ENCODE measurements at places on chromosomes 2 and 18.

- no peak for DNase-seq
Observed at GRCh38 chr2:123438251-123438650, 586.8 kb upstream of the CNTNAP5 start.

DNA sequence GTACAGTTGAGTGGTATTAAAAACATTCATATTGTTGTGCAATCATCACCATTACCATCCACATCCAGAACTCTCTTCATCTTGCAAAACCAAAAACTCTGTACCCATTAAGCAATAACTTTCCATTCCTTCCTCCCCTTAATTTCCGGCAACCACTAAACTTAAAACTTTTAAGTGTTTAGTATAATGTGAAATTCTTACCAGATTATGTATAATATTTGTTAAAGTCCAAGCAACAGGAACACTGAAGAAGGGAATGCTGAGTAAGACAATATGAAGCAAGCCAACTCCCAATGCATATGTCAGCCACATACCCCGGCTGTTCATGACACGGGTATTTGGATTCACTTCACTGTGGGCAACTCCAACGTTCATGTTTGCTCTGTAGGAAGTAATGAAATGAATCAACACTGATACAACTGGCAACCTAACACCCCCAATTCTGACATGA lies 1.9 kb downstream of the ORMDL1 start:
- no peak for DNase-seq

DNA sequence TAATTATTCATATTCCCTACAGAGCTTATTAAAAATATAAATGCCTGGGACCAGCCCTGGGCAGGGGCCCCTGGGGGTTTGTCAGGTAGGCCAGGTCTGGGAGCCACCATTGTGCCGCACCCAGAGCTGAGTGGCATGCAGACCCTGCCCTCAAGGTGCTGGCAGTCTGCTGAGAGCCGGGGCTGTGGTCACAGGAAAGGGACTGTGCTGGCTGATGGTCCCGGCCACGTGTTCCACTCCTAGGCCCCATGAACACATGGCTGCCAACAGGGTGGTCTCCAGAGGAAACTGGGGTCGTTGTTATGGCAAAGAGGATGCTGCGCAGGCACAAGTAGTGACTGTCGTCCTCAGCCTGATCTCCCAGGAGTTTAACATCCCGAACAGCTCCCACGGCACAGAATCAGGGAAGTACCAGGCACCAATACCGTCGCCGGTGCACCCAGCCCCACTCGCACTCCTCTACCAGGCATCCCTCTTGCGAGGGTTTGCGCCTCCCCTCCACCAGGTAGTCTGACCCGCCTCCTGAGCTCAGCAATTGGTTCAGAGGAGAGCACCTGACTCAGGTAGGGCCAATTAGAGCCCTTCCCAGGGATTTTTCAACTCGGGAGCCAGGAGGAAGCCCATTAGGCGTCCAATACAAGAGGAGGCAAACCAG lies 39.2 kb upstream of the BIN1 start:
- DNase-seq, result no peak

DNA sequence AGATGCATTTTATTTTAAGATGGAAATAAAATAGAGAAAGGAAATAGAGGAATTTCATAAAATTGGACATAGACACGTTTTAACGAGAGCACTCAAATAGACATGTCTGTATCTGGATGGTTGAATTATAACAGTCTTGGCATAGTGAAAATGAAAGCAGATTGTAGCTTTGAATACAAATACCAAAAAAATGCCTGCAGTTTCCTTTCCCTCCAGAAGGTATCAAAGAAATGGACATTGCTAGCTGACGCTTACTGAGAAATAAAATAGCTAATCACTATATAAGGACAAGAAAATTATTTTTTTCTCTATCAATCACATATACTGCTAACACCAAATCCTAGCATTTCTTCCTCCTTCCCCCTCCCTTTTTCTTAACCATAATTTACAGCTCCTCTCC lies 11.4 kb upstream of the MAPRE2 start:
- no peak for DNase-seq

GRCh38 chr2:72971036-72971435 lies 53.7 kb downstream of the EMX1 start:
- DNase-seq, result no peak

GRCh38 chr2:71976685-71977084 lies 171.0 kb downstream of the CYP26B1 start:
- DNase-seq, result no peak

DNA sequence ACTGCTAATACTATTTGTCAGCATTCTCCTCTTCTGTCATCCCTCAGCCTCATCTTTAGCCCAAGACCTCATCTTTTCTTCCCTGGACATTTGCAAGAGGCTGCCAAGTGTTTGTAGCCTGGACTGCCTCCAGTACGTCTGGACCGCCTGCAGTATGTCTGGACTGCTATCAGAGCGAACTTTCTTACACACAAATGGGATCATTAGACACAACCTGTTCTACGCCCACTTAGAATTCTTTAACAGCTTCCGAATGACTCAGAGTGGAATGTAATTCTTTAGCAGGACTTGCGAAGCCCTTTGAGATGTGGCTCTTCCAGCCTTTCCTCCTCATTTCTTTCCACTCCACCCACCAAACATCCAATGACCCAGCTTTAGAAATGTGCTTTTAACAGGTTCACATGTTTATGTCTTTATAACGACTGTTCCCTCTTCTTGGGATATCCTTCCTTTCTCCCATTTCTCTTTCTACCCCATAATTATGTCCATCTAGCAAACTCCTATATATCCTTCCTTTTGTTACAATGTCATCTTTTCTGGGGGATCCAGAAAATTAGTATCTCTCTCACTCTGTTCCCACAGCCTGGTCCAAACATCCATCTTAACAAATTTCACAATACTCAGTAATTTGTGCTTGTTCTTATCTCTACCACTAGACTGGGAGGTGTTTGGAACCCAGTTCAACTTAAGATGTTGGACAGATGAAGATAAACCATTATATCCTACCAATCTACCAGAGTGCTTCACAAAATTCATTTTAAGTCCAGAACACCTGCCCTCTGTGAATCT lies 171.3 kb upstream of the PGAP1 start:
- no peak for DNase-seq

GRCh38 chr18:13452871-13453680 lies 234.5 kb downstream of the LDLRAD4 start:
- no peak for DNase-seq

DNA sequence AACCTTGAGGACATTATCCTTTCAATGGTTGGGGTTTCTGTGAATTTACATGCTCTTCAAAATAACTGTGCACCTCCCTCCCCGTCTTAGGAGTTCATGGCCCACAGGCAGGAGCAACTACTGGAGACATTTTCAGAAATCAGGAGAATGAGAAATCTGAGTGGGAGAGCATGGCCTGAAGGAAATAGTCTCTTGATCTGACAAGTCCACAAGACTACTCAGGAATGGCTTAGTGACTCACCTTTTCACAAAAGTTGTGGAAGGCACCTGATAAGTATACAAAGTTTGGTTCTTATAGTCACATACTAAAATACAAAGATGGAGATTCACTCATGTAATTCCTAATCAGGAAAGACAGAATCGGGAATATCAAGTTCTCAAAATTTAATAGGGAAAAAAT lies 83.6 kb upstream of the NCKAP5 start:
- no peak for DNase-seq

- no peak for DNase-seq
Observed at GRCh38 chr18:58669731-58670378, 1.4 kb upstream of the MALT1 start.

- DNase-seq, result no peak
Observed at GRCh38 chr18:8752329-8752728, 47.0 kb downstream of the MTCL1 start.

DNA sequence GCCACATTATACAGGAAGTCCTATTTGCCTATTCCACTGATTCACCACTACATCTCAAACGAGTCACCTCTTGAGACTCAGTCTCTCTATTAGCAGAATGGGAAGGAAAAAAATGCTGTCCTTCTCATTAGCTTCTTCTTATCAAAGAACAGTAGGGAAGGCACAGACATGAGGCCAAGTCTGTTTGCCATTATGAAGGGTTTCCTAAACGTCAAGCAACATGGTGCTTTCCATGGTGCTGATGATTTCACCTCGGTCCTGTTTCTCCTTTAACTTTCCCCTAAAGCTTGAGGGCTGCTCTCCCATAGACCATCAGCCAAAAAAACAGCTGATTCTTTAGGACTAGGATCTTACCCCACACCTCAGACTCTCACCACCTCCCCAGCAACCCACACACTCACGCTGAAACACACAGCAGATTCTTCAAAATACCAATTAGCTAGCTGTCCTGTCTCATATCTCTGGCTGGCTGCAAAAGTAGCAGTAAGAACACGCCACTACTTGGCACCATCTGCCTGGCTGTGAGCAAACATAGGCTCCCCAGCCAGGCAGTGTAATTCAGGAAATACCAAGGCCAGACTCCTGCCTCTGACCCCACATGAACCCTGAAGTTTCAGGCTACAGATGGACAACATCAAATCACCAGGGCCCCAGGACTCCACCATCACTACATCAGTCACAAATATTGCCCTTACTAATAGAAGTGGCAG lies 30.5 kb downstream of the GALNT14 start:
- no peak for DNase-seq

DNA sequence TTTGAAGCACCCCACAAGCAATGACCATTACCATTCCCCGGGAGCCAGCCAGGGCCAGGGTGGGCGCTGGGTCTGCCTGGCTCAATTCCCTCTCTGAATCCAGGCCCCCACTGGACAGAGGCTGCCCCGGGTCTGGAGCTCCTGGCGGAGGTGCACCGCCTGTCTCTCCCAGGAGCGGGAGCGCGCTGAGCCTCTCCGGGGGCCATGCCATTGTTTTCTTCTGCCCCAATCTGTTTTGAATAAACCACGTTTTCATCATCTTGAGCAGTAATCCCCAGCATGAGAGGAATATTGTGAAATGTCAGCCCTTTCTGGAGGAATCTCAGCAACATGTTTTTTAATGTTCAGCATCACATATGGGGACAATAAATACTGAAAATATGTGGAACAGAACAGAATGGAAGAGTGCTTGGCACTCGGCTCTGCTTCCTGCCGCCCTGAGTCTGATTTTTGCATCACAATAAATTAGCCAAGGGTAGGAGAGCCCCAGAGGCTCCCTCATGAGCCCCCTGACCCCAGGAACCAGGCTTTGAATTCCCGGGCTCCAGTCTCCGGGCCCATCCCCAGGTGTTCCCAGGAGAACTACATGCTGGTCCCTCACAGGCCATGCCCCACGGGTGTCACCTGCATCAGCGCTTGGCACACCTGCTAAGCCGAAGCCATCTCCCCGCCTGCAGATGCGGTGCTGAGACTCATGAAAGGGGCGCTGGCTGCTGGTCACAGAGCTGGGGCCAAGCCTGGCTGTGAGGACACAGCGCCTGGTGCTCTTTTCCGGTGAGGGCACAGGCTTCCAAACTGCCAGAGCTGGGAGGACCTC lies 88.8 kb downstream of the INHBB start:
- no peak for DNase-seq

DNA sequence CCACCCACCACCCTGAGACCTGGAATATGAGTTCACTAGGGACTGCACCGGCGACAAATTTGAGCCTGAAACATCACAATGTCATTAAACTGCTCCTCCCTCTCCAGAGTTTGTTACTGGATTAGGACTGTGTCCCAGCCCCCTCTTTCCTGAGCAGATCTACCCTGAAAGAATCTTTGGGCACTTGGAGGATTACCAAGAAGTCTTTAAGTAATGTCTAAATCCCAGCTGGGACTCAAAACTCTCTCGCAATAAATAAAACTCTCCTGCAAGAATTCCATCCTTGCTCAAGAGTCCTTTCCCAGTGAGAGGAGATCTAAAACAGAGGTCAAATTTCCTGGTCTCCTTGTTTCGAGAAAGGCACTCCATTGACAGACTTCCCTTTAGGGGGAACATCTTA lies 20.9 kb downstream of the GKN2 start:
- DNase-seq, result no peak

GRCh38 chr2:236986524-236987330 lies 99.0 kb upstream of the COPS8 start:
- DNase-seq, result no peak

- no peak for DNase-seq
Observed at GRCh38 chr18:39441648-39442047, 1876.0 kb upstream of the CELF4 start.

- DNase-seq, result no peak
Observed at GRCh38 chr18:50509012-50509411, 50.9 kb upstream of the MAPK4 start.

DNA sequence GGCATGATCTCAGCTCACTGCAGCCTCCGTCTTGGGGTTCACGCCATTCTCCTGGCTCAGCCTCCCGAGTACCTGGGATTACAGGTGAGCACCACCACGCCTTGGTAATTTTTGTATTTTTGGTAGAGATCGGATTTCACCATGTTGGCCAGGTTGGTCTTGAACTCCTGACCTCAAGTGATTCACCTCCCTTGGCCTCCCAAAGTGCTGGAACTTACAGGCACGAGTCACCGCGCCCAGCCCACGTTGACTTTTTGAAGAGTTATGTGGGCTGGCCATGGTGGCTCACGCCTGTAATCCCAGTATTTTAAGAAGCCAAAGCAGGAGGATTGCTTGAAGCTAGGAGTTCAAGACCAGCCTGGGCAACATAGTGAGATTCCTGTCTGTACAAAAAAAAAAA lies 20.8 kb downstream of the CCL20 start:
- DNase-seq, result no peak

- DNase-seq, result no peak
Observed at GRCh38 chr18:59665057-59666006, 31.9 kb downstream of the CCBE1 start.

GRCh38 chr2:190136825-190137224 lies 74.3 kb upstream of the MSTN start:
- DNase-seq, result no peak

GRCh38 chr2:12796657-12797056 lies 79.9 kb downstream of the TRIB2 start:
- DNase-seq, result no peak

DNA sequence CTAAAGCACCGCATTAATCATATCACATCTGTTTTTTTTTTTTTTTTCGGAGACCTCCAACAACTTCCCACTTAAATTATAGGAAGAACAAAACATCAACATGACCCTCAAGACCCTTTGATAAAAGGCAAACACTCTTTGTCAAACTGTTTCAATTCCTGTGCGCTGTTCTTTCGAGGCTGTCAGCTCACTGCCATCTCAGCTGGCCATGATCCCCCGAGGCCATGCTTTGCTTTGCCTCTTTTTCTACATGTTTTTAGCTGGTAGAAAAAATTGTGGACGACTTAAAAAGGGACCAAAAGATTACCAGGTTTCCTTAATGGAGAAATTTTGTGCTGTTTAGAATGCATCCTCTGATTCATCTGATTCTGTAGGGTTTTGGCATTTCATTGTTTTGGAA lies 138.2 kb downstream of the DPP10 start:
- DNase-seq, result no peak

GRCh38 chr2:2107141-2107540 lies 223.9 kb downstream of the MYT1L start:
- no peak for DNase-seq

DNA sequence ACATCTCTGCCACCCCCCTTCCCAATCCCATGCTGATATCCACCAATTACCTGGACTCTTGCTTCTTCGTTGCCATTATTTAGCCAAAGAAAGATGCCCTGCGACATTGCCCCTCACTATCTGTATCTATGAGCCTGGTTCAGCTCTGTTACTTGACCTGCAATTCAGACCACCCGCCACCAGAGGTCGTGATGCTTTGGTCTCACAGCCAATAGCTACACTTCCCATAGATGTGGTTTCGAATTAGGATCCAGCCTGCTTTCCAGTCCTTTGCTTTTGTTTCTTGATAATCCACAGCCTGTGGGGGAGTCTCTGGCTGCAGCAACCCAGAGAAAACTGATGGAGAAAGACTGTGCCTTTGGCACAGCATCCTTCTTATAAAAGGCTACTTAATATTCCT lies 239.4 kb downstream of the KLHL29 start:
- DNase-seq, result no peak

GRCh38 chr2:23734416-23734815 lies 192.5 kb downstream of the ATAD2B start:
- DNase-seq, result no peak

GRCh38 chr2:157476953-157477709 lies 33.2 kb upstream of the CYTIP start:
- DNase-seq, result no peak
